ENCODE measurements at places on chromosomes 2 and 18.
A peak's percentile ranks its signal among the peaks of the same experiment; 100 is the strongest.

- peak; percentile 74 for DNase-seq
These were observed 293.2 kb upstream of the FIGN start for GRCh38 chr2:164028814-164029534.

- no peak for DNase-seq
These were observed 52.5 kb downstream of the SERTAD2 start for GRCh38 chr2:64601034-64601754.

- no peak for DNase-seq
These were observed 6.2 kb downstream of the ANKRD23 start for GRCh38 chr2:96837575-96837974.

- DNase-seq = no peak
These were observed 250.5 kb upstream of the MYT1L start for GRCh38 chr2:2581331-2582159.

GRCh38 chr2:72722492-72723070 is 103.3 kb downstream of the EXOC6B start:
- DNase-seq = peak; percentile 88

GRCh38 chr18:60987963-60988362 is 345.3 kb upstream of the CDH20 start:
- no peak for DNase-seq

GRCh38 chr2:159549234-159549633 is 67.1 kb downstream of the BAZ2B start:
- no peak for DNase-seq

DNA sequence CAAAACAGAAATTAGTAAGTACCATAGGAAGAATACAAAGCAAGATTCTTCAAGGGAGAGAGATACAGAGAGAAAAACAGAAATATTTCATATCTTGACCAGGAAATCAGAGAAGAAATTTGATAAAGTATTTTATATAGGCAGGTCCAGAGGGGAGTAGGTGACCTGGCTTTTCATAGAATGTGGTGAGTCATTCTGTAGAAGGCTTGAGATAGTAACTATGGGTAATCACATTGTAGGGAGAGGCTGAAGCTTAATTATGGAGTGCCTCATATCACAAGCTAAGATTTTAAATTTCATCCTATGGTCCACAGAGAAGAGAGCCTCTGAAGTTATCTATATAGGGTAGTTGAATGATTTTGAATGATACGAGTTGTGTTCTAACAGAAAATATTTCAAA is 195.0 kb upstream of the CYRIA start:
- no peak for DNase-seq

- no peak for DNase-seq
These were observed 130.1 kb upstream of the SP5 start for GRCh38 chr2:170585067-170585466.

DNA sequence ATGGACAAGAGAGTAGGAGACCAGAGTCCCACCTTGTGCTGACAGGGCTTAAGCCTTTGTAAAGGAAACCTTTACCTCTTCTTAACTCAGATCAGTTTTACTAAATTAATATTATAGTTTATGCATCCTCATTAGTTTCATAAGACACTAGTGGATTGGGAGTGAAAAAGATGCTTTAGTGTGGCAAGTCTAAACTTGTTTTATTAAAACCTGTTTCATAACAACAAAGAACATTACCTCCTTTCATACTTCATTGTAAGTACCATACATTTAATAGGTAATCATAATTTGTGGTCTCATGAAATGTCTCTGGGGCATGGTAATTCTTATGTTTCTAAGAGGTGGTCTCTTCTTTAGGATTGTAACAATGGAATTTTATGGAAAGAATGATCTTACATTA is 63.4 kb downstream of the PIKFYVE start:
- DNase-seq = no peak

DNA sequence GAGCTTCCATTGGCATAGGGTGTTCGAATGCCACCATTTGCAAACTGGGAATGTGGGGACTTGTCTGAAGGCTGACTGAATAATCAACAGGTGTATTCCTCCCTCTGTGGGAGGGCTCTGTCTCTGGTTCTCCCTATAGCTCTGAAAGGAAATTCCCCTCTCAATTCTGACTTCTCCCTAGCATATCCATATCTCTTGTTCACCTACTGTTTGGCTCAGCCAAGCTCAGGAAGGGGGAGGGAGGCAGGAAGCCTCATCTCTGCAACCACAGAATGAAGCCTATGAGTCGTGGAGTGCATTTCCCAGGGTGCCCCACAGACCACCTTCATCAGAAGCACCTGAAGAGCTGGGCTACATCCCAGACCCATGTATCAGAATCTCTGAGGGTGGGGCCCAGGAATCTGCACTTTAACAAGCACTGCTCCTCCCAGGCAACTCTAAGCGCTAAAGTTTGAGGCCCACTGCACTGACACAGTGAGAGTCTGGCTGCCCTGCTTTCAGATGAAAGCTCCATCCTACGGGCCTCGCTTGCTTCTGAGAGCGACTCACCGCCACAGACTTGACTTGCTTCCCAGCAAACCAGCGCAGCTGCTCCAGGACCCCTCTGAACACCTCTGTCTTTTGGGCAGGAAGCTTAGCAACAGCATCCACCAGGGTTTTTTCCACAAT is 32.0 kb downstream of the XDH start:
- DNase-seq = no peak

GRCh38 chr18:34870555-34871310 is 160.6 kb downstream of the DTNA start:
- no peak for DNase-seq

DNA sequence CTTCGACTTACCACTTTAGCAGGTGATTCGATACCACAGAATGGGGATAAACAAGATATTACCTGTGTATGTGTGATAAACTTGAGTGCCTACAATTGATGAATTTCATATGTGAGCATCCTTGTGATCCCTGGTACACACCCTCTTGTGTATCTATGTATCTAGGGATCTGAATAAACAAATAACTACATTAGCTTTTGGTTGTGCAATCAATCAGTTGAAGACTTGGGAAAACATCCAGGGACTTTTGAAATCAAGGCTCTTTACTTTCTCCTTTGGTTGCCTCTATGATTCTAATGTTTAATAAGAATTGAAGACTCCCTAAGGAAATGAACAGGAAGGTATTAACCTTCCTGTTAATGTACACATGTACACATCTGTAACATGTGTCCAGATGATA is 97.3 kb upstream of the DCC start:
- DNase-seq = no peak

DNA sequence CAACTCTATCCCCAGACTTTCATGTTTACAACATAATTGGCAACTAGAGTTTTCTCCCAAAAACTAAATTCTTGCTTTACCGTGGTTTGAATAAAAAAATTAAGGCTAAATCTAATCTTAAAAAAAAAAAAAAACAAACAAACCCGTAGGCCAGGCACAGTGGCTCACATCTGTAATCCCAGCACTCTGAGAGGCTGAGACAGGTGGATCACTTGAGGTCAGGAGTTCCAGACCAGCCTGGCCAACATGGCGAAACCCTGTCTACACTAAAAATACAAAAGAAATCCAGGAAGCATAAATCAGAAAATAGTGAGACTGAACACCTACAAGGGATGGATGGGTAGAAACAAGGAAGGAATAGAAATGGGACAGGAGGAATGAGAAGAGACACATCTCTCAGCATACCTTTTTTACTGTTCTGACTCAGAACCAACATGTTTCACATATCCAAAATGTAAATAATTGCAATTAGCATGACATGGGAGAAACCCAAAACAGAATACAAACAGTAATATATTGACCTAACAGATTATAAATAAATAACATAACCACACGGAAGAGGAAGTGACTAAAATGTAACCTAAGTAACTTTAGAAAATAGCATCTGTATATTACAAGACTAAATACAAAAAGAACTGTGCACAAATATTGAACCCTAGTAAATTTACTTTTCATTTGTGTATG is 17.5 kb downstream of the MGAT4A start:
- no peak for DNase-seq

DNA sequence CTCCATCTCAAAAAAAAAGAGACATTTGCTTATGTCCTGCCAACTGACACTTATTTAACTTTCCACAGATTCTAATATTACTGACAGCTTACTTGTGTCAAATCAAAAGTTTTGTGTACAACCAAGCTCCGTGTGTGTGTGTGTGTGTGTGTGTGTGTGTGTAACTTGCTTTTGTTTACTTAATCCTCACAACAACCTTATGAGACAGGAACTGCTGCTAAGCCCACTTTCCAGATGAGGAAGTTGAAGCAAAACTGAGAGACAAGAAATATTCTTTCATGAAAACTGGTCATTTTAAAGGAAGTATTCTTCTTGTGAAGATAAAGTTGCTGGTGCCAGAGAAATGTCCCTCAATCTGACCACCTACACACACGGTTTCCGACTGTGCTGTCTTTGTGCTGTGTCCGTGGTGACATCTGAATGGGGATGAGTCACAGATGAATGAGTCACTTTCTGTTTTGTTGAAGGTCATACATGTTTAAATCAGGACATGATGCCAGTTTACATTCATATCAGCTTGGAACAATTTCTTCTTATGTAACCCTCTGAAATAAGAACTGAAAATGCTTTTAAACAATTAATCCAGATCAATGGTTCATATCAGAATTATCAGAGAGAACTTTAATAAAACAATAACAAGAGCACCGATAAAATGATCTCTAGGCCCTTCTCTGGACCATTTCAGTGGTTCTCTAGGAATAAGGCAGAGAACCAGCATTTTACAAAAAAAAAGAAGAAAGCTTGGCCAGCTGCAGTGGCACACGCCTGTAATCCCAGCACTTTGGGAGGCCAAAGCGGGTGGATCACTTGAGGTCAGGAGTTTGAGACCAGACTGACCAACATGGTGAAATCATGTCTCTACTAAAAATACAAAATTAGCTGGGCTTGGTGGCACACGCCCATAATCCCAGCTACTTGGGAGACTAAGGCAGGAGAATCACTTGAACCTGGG is 95.5 kb downstream of the THNSL2 start:
- DNase-seq = peak; percentile 32

- no peak for DNase-seq
These were observed 11.6 kb downstream of the OXER1 start for GRCh38 chr2:42752314-42752713.
